ENCODE measurements at places on chromosomes 3 and 15.

GRCh38 chr3:54476891-54477290 lies 354.5 kb downstream of the CACNA2D3 start:
- DNase-seq, result no peak

- DNase-seq, result no peak
Measured at GRCh38 chr3:171591070-171591469, 130.9 kb upstream of the TNIK start.

- DNase-seq, result no peak
Measured at GRCh38 chr3:189794518-189794917, 163.3 kb downstream of the TP63 start.

DNA sequence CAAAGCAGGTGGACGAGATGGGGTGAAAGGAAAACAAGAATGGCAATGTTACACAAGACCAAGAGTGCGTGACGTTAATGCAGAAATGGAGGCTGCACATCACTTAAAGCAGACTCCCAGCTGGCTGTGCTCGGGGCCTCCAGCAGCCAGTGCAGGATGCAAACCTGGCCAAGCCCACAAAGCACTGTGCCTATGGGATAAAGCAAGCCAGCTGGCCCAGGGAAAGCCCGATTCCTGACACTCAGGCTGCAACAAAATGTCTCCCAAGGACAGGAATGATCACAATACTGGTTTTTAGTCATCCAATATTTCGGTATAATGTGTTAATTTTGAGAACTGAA lies 86.2 kb downstream of the SEC22A start:
- no peak for DNase-seq

DNA sequence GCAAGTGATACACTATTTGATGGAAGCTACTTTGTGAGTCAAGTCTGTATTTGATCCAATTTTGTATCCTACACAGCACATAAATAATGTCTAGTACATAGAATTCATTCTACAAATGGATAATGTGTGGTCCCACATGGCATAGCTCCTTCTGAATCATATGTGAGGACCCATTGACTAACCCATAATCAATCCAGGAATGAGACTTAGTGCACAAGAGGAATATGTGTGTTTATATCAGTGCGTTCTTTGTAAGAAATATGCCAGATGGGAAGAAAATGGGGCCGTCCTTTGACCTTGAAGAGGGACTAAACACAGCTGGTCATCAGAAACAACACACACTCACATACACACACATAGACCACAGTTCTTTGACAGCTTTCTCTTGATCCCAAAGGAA lies 282.7 kb upstream of the SEMA6D start:
- no peak for DNase-seq

- DNase-seq, result no peak
Measured at GRCh38 chr15:68614286-68615035, 35.7 kb downstream of the CORO2B start.

GRCh38 chr3:188633206-188633605 lies 479.2 kb downstream of the LPP start:
- no peak for DNase-seq

GRCh38 chr15:100759106-100759505 lies 120.5 kb upstream of the ALDH1A3 start:
- no peak for DNase-seq

- no peak for DNase-seq
Measured at GRCh38 chr15:28921336-28921735, 35.6 kb downstream of the APBA2 start.

DNA sequence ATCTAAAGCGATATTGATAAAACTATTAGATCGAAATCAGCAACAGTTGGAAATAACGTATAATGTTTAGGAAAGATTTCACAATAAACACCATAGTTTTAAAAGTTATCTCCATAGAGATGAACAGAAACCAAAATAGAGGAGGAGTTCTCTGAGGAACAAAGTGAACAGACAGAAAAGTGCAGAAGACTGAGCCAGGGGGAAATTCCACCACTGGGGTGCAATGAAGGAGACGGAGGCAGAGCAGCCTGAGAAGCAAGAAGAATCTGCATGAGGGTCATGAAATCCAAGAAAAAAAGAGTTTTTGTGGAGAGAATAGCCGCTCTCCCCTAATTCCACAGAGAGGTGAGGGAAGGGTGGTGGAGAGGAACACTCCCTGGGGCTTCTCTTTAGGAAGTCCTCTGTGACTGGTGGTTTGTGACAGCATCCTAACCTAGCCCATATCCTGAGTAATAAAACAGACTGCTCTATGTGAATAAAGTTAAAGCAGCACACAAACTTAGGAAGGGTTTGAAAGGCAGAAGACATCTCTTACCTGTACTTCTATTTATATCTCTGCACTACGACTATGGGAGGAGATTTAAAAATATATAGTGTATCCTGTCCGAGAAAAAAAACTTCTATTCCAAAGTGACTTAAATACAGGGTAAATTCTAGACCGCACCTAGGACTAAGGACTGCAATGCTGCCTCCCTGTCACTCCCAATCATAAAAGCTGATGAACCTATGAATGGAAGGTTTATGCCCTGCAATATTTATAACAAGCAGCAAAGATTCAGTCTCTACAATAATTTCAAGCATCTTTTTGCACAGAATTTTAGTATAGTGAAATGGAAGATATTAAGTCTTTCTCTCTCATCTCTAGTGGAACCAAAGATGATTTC lies 22.9 kb downstream of the ATP8B4 start:
- no peak for DNase-seq

DNA sequence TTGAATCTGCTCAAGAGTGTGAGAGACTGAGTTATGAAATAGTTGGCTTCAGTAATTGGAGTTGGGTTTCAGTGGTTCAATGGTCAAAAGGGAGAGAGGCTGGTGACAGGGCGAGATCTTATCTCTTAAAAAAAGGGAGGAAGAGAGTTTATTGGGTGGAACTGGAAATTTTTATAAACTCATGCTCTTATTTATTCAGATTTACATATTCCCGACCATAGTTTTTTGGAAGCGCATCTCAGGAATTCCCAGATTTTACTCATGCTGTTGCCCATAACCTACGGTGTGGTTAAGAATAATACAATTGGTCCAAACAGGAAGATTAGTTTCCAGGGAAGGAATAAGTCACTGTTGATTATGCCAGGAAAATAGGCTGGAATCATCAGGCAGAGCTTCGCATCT lies 41.4 kb downstream of the CD200 start:
- DNase-seq, result no peak

- no peak for DNase-seq
Measured at GRCh38 chr15:73370151-73370550, 1.4 kb upstream of the HCN4 start.

- no peak for DNase-seq
Measured at GRCh38 chr3:134636406-134636805, 14.4 kb downstream of the KY start.

GRCh38 chr3:18234717-18235335 lies 190.3 kb downstream of the SATB1 start:
- DNase-seq, result no peak

DNA sequence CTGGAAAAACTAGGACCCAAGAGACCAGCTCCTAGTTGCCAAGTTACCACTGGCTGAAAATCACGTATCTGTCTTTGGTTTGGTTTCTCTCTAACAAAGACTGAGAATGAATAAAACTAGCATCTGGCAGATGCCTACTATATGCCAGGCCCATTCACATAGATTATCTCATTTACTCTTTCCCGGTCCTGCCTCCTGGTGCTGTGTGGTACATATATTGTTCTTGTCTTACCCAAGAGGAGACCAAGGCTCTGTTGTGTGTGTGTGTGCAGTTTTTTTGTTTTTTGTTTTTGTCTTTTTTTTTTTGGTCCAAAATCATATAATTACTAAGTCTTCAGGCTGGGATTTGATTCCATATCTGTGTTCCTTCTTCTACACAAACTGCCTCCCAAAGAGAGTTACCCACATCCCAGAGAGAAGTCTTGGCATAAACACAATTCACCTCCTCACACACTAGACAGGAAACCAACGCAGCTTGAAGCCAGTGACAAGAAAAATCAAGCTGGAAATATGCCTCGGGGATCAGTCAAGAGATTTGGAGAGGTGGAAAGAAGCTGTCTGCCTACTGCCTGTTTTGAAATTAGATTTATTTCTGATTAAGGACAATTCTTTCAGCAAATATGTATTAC lies 891 bp downstream of the AHSG start:
- no peak for DNase-seq

GRCh38 chr3:192553707-192554106 lies 173.6 kb downstream of the FGF12 start:
- no peak for DNase-seq

DNA sequence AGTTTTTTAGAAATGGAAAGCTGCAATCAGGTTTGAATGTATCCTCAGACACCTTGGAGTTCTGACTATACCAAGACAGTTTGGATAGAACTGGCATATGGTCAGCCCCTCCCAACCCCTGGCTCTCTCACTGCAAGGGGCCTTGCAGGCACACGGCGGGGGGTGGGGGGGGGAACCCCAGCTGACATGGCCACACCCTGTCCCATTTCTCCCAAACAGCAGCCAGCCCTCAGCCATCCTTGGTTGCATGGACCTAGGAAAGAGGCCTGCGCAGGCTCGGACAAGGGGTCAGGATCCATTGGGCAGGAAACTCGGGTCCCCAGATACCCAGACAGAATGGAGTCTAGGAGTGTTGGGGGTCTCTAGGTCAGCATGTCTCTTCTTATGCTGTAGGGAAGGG lies 14.5 kb downstream of the CAND2 start:
- DNase-seq, result no peak

DNA sequence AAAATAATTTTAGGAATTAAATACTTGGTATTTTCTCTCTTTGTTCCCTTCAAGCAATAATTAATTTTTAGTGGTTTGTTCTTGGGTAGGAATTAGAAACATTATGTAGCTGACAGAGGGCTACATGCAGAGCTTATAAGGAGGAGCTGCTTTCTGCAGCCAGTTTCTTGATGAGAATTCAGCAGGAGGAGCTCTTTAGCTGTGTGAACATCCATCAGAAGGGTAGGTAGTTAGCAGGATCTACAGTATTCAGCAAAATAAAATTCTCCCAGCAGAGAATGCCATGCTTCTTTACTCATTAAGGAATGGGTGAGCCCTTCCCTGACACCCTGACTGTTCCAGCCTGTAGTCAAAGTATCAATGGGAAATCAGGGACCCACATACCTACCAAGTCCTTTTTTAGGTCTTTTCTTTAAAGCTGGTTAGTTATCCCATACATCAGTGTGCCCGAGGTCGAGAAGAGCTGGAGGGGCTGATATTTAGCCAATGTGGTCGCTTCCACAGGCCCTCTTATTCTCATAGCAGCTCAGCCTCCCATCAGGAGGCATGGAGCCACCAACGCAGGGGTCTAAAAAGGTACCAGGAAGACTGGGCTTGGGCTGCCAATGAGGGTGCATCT lies 54.0 kb downstream of the KCNAB1 start:
- DNase-seq, result no peak

- DNase-seq, result no peak
Measured at GRCh38 chr3:158492685-158493084, 78.3 kb upstream of the MLF1 start.

GRCh38 chr3:108301695-108302404 lies 5.5 kb downstream of the HHLA2 start:
- no peak for DNase-seq

GRCh38 chr3:73026111-73026759 lies 29.6 kb downstream of the PPP4R2 start:
- no peak for DNase-seq

DNA sequence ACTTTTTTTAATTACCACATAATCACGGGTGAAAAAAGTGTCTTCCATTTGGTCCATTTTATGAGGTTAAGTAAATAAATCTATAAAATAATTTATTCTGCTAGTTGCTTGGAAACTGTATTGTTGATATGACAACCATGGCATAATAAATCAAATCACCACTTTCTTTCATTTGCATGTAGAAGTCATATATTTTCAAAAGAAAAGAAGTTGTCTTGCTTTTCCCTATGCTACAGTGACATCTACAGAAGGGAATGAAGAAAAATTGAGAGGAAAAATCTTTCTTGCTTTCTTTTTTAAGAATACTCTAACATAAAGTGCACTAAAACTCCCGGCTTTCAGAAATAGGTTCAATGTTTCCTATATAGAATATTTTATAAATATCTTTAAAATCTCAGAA lies 228.5 kb downstream of the ZBBX start:
- DNase-seq, result no peak

DNA sequence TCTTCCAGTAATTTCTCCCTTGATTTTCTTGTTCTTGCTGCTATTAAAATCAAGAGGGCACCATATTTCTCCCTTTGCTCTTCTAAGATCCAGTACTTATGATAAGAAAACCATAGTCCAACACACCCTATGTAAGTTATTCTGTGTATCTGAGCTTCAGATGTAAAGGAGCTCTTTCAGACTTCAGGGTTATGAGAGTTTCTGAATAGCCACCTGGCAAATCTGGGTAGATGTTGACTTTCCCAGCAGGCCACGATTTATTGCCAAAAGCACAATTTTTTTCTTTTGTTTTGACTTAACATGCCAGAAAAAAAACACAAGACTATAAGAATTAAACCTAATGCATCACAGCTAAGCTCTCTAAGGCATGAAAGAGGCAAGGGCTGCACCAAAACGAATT lies 1045.0 kb downstream of the FHIT start:
- no peak for DNase-seq

- peak; percentile 14 for DNase-seq
Measured at GRCh38 chr3:30768703-30769550, 125.5 kb downstream of the GADL1 start.

- DNase-seq, result no peak
Measured at GRCh38 chr3:145015253-145015652, 1043.6 kb downstream of the DIPK2A start.

DNA sequence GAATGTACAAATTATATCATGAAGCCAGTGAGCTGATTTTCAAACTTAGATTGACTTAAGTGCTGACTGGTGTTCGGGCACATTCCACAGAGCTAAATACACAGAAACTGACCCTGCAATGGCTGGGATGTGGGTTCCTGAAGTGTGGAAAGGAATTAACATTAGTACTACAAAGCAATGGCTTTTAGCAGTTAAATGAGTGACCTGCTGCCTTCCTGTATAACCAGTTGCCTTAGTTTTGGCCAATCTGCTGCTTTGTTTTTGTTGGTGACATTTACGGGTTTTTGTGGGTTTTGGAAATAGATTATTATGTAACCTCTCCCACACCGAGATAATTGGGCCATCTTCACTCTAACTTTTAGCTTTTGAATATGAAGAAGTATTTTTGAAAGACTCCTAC lies 2.4 kb upstream of the SKIC8 start:
- DNase-seq, result no peak

- DNase-seq, result no peak
Measured at GRCh38 chr3:109175411-109175810, 38.9 kb downstream of the C3orf85 start.

- DNase-seq, result no peak
Measured at GRCh38 chr15:77070180-77070494, 772 bp downstream of the TSPAN3 start.

- no peak for DNase-seq
Measured at GRCh38 chr15:31758126-31758525, 272.2 kb upstream of the CHRNA7 start.

- no peak for DNase-seq
Measured at GRCh38 chr3:33795856-33796536, 2.4 kb upstream of the PDCD6IP start.

DNA sequence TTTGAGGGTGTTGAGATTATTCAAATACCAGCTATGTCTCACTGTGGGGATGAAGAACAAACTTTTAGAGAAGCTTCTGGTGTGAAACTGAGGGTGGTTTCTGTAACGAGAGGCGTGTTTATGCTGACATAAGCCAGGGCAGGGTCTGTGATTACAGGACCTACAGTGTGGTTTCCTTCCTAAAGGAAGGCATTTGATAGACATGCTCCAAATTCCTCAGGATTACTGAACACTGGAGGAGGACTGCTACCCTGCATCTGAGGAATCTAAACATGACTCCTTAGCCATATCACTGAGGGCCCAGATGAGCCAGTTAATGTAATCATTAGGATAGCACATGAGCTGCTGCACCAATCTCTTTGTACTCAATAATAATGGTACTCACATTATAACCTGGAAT lies 328.4 kb upstream of the UMPS start:
- DNase-seq, result no peak
